Stimulated activated CD8-positive, alpha-beta memory T cell treated with anti-CD3 and anti-CD28 coated beads, Interleukin-15, amount 100 ng/mL, for 24 hours (primary cell): ENCODE measurements at places on chromosomes 1 and 21.

DNA sequence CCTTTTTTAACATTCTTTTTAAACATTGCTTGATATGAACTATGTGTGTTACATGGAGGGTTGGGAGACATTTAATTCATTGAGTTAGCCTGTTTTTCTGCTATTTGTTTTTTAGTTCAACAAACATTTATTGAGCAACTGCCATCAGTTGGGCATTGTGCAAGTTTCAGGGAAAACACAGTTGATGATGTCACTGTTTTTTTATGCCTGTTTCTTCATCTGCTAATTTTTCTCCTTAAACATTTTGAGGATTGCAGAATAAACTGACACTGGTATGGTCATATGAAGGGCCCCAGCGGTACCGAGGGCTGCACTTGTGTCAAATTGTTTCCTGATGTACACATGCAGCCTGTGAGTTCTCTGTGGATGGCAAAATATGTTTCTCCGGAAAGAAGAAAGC, 253.0 kb downstream of the FGGY start:
- DNase-seq = no peak

- DNase-seq = no peak
These were observed 25.4 kb downstream of the ST6GALNAC5 start for GRCh38 chr1:76892675-76893074.

GRCh38 chr1:17233675-17234320, 15.1 kb upstream of the PADI3 start:
- DNase-seq = no peak

DNA sequence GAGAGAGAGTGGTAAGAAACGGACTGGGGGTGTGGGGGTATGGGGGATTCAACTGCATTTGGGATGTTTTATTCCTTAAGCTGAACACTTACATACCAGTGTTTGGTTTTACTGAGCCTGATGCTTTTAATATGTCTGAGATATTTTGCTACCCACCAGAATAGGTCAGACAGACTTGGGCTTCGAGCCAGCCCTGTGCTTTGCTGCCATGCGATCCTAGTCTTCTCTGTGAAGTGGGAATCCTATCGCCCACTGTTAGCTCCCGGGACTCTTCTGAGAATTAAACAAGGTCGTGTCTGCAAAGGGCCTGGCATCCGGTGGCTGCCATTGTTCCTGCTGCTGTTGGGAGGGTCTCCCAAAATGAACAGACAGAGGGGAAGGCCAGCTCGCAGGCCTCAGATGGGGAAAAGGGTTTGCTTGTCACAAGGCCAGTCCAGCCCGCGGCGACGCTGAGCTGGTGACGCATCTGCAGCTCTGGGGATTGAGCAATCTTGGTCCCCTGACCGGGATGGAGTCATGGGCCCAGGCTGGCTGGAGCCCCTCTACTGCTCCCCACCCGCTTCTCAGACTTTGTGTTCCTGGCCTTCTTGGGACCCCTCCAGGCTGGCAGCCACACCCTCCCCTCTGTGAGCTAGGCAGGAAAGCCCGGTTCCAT, 26.9 kb upstream of the ECE1 start:
- DNase-seq = no peak

DNA sequence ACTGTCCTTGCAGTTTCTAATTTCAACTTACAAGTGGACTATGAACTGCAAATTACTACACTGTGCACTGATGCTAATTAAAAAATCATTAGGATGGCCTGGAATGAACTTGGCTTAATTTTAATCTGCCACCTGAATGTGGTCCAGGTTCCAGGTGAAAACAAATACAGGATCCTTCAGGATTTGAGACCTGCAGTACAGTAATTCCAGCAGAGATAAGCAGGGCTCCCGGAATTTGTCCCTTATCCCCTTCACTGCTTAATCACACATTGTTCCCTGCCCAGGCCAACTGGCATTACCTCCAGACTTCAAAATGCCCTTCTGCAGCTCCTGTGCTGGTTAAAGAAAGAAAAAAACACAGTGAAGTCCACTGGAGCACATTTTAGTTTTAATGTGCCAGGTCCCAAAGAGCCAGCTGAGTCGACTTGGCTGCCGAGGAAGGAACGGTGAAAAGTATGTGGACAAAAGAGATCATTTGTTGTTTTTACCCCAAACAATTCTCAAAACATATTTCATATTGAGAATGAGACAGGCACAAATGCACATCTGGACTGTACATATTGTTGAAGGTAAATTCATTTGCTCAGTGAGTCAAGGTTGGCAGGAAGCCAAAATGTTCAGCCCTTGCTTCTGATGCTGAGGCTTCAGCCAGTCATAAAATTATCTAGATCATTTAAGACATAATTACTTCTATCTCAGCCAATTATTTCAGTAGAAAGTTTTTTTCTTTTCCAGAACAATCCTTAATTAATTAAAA, 28.3 kb downstream of the DEGS1 start:
- DNase-seq = no peak

- DNase-seq = no peak
These were observed 6.4 kb downstream of the TGFB2 start for GRCh38 chr1:218351391-218352074.

DNA sequence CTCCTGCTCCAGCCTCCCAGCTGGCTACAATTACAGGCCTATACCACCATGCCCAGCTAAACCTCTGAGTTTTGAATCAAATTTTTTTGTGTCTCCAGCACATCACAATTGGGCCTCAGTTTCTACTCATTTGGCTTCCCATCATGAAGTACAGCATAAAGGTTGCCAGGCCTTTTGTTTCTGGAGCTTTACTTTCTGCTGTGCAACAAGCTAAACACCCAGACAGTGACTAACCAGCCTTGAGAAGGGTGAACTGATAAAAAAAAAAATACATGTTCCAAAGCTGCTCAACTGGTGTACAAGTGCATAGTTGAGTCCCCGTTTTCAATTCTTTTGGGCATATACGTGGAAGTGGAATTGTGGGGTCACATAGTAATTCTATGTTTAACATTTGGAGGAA, 25.1 kb downstream of the TIAM1 start:
- no peak for DNase-seq

DNA sequence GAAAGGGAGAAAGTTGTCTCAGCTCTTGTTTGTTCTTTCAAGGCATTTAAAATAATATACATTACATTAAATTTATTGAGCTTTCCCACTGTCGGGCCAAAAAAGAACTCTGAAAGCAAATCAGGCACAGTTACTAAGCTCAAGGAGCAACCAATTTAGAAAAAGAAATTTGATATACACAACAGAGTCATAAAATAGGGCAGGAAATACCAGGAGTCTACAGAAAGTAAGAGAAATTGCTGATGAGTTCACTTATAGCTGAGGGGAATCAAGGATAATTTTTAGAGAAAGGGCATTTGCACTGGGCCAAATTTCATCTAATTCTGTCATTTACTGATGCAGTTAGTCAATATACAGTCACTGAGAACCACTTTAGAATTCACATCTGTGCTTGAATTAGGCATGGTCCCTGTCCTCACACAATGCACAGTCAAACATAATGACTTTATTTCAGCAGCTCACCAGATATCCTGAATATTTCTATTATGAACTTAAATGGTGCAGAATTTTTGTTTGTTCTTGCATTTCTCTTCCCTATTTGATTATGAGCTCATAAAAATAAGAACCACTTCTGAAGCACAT, 249.6 kb upstream of the BEND5 start:
- DNase-seq = no peak
